ENCODE measurements at places on chromosomes 7 and 10.

- DNase-seq, result no peak
Measured at GRCh38 chr7:37446371-37446770, 2.3 kb downstream of the ELMO1 start.

DNA sequence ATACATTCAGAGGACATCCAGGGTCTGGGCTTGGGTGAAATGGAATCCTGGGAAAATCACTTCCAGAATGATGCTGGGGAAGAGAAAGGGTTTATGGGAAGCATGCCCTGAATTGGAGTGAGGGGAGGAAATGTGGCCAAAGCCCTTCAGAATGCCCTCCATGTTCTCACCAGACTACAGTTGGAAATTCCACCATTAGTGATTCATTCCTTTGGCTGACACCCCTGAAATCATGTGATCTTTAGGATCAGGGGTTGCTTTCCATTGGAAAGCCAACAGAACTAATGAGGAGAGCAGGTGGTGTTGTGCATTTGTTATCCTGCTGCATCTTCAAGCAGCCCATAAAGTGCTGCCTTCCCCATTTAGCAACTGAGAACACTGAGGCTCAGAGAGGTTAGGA is 20.8 kb upstream of the RADIL start:
- DNase-seq, result no peak

DNA sequence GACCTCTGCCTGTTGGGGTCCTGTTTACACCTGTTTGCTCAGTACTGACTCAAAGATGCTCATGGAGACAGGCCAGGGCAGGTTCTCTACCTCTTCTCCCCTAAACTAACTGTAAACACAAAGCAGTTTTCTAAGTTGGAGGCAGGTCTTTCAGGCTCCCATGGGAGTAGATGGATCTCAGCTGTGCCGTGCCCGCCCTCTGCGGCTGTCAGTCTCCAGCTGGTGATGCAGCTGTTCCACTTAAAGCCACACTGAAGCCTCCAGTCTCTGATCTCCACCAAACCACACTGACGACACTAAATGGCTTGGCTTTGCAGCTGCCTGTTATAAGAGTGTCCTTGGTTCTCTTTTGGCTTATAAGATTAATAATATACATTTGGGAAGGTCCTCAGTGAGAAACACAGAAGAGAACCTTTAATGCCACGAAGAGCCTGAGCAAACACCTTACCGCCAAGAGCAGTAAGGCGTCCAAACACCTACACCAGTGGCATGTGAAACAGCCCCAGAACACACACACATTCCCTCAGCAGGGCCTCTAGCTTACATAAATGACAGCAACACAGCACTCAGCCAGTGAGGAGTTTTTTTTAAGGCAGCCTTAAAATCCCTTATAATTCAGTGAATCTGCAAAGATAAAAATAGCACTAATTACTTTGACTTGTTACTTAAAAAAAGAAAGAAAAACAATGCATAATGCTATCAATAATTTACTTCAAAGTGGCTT is 60.4 kb upstream of the KCNIP2 start:
- DNase-seq, result no peak

DNA sequence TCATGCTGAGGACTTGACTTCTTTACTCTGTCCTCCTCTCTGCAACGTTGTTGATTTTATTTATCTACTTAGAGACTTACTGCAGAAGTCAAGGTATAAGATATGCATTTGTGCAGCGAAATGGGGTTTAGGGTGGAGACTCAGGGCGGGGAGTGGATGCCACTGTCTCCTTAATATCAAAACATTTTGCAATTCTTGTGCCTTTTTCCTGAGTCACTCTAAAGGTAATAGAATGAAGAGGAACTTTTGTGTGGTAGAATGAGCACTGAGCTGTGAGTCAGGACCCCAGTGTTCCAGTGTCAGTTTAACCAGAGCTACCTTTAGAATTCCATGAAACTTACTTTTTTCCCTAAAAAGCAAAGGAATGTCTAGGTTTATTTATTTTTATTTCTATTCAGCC is 78.2 kb downstream of the VTI1A start:
- DNase-seq, result no peak

DNA sequence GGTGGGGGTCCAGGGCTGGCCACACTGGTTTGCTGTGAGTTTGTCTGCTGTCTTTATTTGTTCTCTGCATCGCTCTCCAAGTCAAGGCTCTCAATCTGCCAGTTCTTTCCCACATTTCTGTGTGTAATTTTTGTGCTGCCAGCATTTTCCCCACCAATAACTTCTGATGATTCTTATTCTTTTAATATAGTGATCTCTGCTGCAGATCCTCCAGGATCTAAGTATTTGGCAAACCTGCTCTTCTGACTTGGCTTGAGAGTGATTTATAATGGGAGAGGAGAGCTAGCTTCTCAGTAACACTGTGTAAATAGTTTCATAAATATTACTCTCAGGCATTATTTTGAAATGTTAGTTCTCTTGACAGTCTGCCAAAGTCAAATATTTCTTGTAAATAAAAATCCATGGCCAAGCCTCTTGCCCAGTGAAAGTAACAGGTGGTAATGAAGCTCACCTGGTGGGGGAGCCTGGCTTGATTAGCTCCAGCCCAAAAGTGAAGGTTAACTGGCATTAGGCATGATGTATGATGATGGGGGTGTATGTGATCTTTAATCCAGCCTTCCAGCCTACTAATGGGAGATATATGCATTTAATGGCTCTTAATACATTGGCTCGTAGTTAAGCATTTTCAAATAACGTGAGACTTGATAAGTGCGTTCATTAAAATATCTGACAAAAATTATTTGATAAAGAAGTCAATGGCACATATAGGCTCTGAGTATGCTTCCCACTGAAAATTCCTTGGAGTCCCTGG is 1055.9 kb downstream of the KCNMA1 start:
- DNase-seq, result no peak

DNA sequence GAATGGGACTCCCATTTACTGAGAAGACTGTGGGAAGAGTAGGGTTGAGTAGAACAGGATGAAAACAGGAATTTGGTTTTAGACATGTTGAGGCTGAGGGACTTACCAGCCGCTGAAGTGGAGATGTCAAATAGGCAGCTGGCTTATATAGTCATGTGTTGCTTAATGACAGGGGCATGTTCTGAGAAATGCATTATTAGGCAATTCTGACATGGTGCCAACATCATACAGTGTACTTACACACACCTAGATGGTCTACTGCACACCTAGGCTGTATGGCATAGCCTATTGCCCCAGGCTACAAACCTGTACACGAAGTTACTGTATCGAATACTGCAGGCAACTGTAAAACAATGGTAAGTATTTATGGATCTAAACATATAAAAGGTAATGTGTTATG is 17.5 kb downstream of the ARL3 start:
- no peak for DNase-seq

DNA sequence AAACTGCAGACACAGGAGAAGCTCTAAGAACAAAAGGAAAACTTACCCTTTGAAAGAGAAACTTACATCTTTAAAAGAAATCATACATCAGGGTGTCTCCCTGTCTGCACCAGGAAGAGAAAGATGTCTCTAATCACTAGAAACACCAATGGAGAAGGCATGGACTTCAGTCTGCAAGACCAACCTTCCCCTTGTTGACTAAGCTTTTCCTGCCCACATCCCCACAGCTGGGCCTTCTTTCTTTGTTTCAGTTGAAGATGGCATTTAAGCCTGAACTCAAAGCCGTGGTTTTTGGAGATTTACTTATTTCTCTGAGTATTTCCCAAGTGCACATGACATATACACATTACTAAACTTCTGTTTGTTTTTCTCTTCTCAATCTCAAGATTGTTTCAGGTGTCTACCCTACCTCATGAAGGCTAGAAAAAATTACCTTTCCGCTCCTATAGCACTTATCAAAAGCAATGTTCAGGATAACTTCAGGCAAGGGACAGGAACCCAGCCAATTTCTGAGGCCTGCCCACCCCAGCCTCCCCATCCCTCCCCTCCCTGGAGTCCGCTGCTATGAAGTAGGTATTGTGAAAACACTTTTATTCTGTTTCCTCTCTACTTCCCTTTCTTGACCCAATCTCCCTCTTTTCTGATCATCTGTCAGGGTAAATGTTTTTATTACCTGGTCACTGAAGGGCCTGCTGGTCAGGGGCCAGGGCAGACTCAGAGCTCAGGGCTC is 2.8 kb upstream of the SLC29A3 start:
- DNase-seq, result no peak

GRCh38 chr7:99449326-99449725 is 10.6 kb downstream of the CPSF4 start:
- DNase-seq, result no peak

DNA sequence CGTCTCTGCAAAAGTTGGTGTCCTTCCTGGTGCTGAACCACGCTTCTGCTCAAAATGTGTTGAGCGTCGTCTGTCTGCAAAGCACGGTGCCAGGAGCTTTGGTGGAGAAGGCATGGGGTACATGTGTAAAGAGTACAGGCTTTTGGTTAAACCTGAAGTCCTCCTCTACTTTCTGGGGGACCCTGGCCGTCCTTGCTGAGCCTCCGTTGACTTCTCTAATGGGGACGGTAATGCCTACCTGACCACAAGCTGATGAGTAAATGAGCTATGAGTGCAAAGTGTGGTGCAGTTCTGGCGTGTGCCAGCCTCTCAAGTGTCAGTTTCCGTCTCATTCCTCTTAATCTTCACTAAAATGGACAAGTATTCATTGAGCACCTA is 527 bp upstream of the HERPUD2 start:
- no peak for DNase-seq

DNA sequence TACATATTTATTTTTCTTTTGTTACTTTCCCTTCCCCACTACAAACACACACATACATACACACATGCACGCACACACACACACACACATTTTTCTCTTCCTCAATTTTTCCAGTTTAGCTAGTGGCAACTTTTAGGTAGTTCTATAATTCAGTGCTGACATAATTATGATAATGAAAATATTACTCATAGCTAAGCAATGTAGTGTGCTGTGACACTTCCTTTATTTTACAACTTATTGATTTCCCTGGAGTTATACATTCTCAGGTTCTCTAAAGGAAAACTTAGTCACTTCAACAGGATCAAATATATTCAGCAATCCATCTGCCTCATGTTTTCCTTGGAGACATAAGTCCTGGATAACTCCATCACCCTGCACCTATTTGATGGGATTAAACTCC is 151.6 kb downstream of the CACNA2D1 start:
- no peak for DNase-seq

- no peak for DNase-seq
Measured at GRCh38 chr7:117565226-117565625, 85.4 kb downstream of the CFTR start.

GRCh38 chr7:31419505-31420055 is 79.1 kb upstream of the NEUROD6 start:
- DNase-seq, result no peak

GRCh38 chr10:112532189-112532588 is 85.2 kb downstream of the VTI1A start:
- no peak for DNase-seq

DNA sequence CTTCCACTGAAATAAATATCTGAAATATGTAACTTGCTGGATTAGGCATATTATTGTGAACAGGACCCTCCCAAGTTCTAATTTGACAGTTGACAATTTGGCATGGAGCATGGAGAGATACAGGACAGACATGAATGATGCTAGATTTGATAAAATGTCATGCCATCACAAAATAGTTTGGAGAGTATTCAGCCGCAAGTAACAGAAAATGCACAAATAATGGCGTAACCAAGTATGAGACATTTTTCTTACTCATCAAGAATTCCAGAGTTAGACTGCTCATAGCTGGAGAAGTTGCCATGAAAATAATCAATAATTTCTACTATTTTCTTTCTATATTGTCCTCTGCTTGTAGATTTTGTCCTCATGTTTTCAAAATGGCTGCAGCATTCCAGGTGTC is 45.5 kb upstream of the GPAM start:
- DNase-seq, result no peak

- no peak for DNase-seq
Measured at GRCh38 chr10:3748484-3748883, 36.5 kb downstream of the KLF6 start.

DNA sequence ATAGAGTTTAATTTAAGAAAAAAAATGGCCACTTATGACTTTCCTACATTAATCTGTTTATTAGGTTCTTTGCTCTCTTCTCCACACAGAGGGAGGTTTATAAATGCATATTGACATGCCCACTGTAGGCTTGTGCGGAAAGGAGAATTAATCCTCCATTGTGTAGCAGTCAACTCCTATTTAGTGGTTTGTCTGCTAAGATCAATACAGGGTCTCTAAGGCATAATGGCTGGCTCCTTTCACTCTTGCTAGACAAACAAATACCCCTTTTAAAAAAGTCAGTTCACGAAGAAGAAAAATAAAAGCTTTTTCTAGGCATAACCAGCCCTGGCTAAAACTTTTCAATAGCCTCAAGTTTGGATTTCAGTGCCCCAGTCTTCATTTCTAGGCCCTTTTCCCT is 141.6 kb downstream of the TSPAN12 start:
- no peak for DNase-seq

GRCh38 chr7:72493850-72494661 is 81.9 kb upstream of the CALN1 start:
- DNase-seq, result no peak

- DNase-seq, result no peak
Measured at GRCh38 chr10:61397175-61397986, 55.8 kb downstream of the TMEM26 start.

DNA sequence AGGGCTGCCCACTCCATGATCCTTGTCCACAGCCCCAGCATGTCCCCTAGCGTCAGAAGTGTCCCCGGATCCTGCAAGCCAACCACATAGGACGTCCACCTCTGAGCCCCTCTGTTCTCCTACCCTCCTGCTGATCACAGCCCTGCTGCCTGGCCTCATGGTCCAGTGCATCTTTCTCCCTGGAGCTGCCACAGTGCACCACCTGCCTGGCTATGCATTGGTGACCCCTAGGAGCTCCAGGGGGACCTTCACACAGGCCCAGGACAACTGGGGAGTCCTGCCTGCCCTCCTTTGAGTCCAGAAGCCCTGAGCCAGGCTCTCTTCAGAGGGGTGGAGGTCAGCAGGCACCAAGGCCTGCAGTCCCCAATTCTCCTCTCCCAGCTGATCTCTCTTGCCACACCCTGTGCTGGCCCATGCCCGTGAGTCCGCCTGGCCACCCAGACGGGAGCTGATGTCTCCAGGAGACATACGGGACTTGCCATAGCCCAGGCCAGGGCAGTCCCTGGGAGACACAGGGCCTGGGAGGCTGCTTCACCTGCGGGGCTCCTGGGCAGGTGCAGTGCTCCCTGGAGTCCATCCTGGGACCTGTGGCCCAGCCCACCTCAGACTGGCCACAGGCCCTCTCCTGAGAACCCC is 77.4 kb upstream of the RET start:
- DNase-seq, result no peak

DNA sequence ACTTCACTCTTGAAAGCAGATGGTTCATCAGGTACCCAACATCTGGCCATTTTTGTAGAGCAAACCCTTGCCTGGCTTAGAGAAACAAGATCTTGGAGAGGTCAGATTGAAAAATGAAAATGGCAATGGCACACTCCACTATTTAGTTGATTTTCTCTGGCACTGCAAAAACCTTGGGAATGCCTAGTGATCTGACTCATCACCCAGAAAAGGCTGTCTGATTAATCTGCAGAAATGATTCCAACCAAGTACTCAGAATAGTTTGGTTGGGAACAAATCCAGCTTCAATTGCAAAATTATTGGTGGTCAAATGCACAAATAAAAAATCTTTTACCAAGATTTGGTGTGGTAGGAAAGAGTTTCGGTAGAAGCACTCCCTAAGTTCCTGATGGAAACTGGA is 351.2 kb downstream of the PHTF2 start:
- DNase-seq, result no peak

- DNase-seq, result no peak
Measured at GRCh38 chr7:46015107-46015868, 94.2 kb upstream of the IGFBP3 start.

GRCh38 chr7:14717816-14718215 is 184.7 kb downstream of the DGKB start:
- no peak for DNase-seq
